ENCODE measurements at places on chromosomes 2 and 18. TPM values are rescaled to one million over a fixed set of nuclear protein-coding genes. Genes with fewer than 3 reads are reported as not detected.

The DSEL gene
- total RNA-seq: 0.39 TPM

- no peak for DNase-seq
These were observed 23.5 kb downstream of the LRRTM1 start for GRCh38 chr2:80281049-80281448.

The HRH4 gene
- not detected for total RNA-seq

- DNase-seq: no peak
These were observed 32.1 kb upstream of the SIGLEC15 start for GRCh38 chr18:45793264-45793965.

DNA sequence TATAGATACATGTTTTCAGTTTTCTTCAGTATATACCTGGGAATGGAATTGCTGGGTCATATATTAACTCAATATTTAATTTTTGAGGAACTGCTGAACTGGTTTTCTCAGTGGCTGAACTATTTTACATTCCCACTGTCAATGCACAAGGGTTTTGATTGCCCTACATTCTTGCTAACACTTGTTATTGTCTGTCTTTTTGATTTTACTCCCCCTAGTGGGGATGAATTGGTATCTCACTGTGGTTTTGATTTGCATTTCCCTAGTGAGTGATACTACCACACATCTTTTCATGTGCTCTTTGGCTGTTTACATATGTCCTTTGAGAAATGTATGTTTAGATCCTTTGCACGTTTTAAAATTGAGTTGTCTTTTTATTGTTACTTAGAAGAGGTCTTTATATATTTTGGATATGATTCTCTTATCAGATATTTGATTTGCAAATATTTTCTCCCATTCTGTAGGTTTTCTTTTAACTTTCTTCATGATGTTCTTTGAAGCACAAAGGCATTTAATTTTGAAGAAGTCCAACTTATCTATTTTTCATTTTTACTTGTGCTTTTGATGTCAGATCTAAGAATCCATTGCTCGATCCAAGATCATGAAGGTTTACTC is 36.2 kb downstream of the ASB1 start:
- DNase-seq: no peak
